ENCODE measurements at places on chromosomes 12 and 14.
A peak's percentile ranks its signal among the peaks of the same experiment; 100 is the strongest.

DNA sequence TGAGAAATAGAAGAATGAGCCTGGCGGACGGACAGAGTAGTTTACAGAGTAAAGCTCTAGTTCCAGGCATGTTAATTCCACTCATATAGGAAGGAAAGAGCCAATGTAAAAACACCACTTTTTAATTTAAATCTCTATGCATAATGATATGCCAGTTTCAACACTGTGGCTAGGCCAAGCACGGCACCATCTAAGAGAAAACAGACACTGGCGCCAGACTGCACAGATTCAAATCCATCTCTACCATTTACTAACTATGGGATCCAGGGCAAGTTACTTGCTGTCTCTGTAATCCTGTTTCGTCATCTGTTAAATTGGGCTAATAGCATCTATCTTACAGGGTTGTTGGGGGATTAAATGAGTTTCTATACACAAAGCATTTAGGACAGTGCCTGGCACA is 27.5 kb downstream of the RMST start:
- DNase-seq: no peak

GRCh38 chr12:20588042-20588441 is 107.1 kb upstream of the SLCO1C1 start:
- no peak for DNase-seq

DNA sequence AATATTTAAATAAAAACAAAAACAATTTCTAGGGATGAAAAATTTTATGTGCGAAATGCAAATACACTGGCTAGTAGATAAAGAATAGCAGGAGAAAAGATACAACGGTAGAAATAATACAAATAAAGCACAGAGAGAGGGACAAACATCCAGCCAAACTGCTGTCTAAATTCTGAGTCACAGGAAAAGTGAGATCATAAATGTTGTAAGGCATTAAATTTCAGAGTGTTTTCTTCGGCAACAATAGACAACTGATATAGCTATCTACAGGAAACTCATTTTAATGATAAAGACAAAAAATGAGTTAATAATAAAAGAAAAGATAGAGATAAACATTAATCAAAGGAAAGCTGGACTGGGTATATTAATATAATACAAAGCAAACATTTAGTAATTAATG is 122.2 kb downstream of the NTS start:
- no peak for DNase-seq

DNA sequence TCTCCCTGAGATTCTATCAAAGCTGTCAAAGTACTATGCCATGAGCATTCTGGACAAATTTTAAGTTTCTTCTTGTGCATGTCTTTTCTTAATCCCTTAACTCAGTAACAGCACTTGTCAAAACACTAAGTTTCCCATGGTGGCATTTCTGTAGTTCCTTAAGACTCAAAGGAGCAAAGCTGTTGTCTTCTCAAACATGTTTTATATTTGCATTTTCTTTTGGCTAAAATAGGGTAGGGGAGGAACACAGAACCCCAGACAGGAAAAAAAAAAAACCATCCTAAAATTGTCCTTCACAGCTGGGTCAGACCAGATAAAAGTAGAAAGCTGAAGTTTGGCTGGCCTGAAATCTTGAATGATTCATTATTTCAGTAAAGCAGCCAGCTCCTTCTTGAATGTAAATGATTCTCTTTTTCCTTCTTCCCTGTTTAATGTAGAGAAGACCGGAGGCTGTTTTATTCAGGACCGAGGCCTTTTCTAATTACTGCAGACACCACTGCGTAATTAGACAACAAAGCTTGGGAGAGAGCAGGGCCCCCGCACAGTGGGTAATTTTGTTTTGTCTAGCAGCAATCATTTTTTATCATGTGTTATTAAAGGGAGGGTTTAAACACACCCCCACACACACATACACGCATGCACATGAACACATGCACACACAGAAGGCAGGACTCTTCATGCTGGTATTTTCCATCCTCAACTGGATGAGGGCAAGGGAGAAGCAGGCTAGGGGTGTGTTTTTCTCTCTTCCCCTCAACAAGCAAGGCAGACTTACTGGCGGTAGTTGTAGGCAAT is 51.0 kb downstream of the PAH start:
- no peak for DNase-seq

DNA sequence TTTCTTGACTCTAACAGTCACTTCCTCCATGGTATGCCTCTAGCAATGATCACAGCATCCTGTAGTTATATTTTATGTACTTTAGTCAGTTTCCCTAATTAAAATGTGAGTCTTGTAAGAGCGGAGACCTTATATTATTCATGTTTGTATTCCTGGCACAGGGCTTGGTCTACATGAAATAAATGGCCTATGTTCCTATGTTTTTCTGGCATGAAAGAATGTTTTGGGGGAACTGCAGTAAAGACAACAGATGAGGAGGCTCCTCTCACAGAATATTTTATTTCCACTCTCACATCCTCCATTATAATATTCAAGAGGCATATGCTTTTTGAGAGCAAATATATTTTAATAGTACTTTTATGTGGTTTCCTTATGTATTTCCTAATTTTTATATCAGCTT is 429.8 kb upstream of the PDE3A start:
- no peak for DNase-seq

DNA sequence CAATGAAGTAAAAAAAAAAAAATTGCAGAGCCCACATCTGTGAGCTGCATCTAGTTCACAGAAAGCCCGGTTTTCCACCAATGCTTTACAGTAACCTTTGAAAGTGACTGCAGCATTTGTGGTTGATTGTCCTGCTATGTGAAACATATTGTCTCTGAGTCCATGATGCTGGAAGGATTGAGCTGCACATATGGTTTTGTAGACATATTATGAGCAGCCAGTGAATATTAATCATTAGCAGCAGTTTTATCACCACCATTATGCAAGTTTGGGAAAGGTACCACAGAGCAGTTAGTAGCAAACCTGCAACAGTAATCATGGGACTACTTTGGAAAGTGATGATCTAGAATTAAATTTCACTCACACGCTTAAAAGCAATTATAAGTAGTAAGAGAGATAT is 151.5 kb upstream of the PRICKLE1 start:
- DNase-seq: no peak

- DNase-seq: no peak
Measured at GRCh38 chr12:75550401-75551240, 39.2 kb upstream of the KRR1 start.

- DNase-seq: no peak
Measured at GRCh38 chr12:72110937-72111650, 161.1 kb upstream of the TRHDE start.

- DNase-seq: no peak
Measured at GRCh38 chr12:109753054-109753401, 39.4 kb downstream of the FAM222A start.

GRCh38 chr12:70258605-70259403 is 15.6 kb downstream of the CNOT2 start:
- no peak for DNase-seq

- DNase-seq: no peak
Measured at GRCh38 chr14:91987192-91987591, 39.7 kb upstream of the FBLN5 start.

GRCh38 chr12:43315961-43316360 is 236.0 kb downstream of the ADAMTS20 start:
- no peak for DNase-seq

DNA sequence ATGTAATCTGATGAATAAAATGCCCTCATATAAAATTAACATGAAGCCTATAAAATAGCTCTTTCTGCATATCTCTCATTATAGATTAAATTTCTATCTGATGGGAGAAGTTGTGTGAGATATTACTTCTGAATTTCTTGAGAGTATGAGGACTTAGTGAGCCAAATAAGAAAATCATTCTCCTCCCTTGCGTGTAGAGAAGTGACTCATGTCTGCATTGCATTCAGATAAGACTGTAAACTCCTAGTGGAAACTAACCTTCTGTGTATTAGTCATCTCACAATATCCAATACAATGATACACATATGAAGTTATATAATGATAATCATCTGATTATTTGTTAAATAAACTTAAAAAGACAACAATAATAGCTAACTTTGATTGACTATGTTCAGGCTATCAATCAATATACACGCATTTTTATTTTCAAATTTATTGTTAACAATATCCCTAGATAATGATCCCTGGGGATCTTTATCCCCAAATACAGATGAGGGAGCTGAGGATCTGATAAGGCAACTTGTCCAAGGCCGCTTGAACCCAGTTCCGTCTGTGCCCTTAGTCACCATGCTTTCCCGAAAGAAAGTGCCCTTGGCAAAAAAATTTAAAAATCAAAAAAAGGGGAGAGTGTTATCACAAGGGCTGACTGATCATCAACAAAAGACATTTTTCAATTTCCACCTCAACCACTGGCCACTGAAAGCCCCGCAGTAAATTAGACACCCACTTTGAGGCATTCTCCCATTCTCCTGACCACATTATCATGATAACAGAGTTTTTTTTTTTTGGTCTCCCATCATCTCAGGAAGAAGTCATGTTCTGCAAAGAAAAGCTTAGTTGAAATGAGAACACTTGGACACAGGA is 189.2 kb upstream of the RASSF8 start:
- DNase-seq: no peak

- DNase-seq: no peak
Measured at GRCh38 chr12:106066051-106066705, 72.6 kb downstream of the NUAK1 start.

GRCh38 chr12:42364692-42365091 is 38.7 kb downstream of the PPHLN1 start:
- DNase-seq: no peak

- peak; percentile 57 for DNase-seq
Measured at GRCh38 chr12:126747530-126748149, 1519.3 kb upstream of the TMEM132C start.

DNA sequence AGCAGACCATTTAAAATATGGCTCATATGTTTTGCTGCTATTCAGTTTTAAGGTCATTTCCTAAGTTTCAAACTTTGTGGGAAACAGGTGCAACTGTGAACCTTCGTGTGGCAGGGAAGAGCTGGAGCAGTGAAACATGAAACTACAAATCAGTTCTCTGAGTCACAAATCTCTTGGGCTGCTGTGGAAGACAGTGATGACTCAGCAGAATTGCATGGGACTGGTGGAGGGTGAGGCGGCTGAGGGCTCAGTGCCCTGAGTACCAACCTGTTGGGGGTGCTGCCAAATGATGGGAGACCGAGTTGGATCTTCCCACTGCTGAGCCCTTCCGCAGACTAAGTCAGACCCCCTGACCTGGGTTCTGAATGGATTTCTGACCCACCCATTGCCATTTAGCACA is 8.4 kb upstream of the CALM1 start:
- DNase-seq: peak; percentile 36

DNA sequence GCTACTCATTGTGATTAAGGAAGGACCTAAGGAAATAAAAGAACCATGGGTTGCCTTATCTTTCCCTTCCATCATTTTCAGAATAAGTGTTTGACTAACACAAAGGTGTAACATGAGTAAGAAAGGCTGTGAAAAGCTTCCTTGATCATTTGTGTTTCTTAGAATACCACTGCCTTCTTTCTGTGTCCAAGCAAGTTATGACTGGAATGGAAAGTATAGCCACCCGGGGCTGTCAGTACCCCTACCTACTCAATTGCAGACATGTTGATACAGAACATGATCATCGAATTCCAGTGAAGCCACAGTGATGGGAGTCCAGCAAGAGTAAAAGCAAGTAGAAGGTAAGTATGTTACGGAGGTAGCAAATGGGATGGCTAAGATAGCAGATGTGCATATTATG is 209.8 kb downstream of the PELI2 start:
- no peak for DNase-seq

DNA sequence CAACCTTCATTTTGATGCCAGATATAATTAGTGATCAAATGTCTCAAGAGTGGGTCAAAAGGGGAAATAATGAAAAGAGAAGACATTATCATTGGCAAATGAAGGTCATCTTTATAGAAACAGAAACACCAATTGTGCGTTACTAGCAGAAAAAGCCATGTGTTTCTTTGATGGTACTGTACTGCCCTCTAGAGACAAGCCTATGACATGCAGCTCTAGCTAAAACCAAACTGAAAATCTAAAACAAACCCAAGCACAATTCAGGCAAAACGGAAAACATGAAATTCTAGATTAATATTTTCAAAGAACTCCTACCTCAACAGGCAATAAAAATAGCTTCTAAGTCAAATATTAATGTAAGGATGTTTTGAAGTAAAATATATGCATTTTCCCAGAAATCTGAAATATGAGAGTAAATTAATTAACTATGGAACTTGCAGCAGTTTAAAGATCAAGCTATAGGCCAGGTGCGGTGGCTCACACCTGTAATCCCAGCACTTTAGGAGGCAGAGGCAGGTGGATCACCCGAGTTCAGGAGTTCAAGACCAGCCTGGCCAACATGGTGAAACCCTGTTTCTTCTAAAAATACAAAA is 115.4 kb downstream of the KLHL28 start:
- DNase-seq: no peak

Measured in stimulated activated CD4-positive, alpha-beta T cell treated with anti-CD3 and anti-CD28 coated beads, Interleukin-1b, Interleukin-23, amount 100 ng/mL, for 48 hours (primary cell).